ENCODE measurements at places on chromosomes 6 and 20. TPM values are rescaled to one million over a fixed set of nuclear protein-coding genes. Genes with fewer than 3 reads are reported as not detected.

Gene CD24
- total RNA-seq = 964 TPM

Gene PI3
- not detected for total RNA-seq

Gene ESR1
- total RNA-seq = under 0.01 TPM

Gene C6orf15
- not detected for total RNA-seq

Gene CGA
- not detected for total RNA-seq

Gene GPX5
- not detected for total RNA-seq

Gene GGTLC1
- total RNA-seq = not detected

Gene RAD21L1
- total RNA-seq = under 0.01 TPM

Gene FERMT1
- 1.5 TPM for total RNA-seq

Gene CRISP2
- total RNA-seq = 0.49 TPM

Gene DEFB110
- total RNA-seq = not detected

Gene TSBP1
- total RNA-seq = not detected

Gene TPD52L2
- 22.6 TPM for total RNA-seq

Gene BFSP1
- 0.49 TPM for total RNA-seq

Gene DDX43
- total RNA-seq = 0.25 TPM

Gene UNC93A
- total RNA-seq = not detected

Gene XPO5
- total RNA-seq = 29.7 TPM

All from temporal lobe (tissue), 4 donors.